ENCODE measurements at places on chromosomes 11 and 22.

DNA sequence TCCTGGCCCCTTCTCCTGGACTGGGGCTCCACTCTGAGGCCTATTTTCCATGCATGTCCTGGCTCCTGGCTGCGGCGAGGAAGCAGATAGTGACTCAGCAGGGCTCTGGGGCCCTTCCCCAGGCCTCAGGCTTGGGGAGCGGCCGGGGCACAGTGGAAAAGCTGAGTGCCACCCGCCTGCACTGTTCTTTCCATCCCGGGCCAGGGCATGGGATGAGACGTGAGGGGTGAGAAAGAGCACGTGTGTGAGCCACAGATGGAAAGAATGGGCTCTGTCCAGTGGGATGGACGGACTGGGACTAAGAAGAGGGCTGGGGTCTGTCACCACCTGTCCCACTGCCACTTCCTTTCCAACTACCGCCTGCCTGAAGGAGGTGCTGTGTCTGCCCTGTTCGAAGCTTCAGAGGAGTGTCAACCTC lies 12.8 kb downstream of the SLC37A2 start:
- no peak for DNase-seq

GRCh38 chr11:64101461-64101860 lies 64.5 kb downstream of the MACROD1 start:
- DNase-seq, result no peak

DNA sequence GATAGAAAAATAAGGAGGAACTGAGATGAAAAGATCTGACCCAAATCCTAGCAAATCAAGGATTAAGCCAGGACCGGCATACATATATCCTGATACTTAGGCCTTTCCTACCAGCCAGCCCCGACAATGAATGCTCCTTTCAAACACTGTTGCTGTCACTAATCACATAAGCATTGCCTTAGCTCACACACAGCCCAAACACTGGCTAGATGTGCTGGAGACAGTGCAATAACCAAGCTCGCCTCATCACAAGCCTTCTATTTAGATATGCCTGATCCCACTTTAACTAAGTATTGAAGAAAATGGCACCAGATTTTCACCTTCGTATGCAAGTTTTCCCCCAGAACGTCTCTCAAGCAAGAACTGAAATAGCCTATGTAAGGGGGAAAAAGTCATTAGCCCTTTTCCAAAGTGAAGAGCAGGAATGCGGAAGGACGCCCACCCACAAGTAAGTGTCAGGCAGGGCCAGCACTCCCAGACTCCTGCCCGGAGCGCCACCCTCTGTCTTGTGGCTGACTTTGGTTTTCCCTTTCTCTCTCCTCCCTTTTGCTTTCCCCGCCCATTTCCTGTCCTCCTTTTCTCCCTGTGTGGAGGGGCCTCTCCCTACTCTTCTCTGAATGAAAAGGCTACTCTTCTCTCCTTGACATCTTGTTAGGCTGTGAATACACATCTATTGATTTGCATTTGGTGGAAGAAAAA lies 8.9 kb upstream of the OPCML start:
- no peak for DNase-seq

DNA sequence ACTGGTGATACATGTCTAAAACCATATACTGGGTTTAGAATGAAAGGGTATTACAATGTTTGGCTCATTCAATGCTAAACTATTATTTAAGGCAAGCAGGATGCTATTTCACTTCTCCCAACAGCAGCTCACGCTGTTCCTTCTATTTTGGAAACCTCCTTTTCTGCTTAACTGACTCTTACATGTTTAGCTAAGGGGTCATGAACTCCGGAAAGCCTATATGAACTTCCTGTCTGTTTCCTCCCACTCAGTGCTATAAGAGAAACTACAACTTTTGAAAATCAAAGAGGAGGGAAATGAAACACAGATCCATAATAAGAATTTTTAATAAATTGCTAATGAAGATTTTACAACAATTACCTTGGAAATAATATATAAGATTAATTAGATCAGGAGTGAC lies 30.9 kb downstream of the SLC36A4 start:
- no peak for DNase-seq

DNA sequence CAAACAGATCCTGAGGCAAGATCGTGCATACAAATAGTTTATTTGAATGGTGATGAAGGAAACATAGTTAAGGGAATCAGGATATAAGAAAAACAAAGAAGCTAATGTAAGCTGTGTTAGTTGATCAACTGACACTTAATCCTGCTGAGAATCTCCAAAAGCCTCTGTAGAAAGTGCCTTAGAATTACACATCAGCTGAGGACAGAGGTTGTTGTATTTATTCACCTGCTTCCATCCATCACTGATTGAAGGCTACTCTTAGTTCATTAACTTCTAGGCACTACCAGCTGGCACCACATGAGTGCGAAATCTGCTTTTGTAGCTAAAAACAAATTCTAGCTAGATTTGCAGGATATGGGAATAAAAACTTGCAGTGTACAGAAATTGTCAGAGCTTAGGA lies 1082.0 kb upstream of the CNTN5 start:
- DNase-seq, result no peak

DNA sequence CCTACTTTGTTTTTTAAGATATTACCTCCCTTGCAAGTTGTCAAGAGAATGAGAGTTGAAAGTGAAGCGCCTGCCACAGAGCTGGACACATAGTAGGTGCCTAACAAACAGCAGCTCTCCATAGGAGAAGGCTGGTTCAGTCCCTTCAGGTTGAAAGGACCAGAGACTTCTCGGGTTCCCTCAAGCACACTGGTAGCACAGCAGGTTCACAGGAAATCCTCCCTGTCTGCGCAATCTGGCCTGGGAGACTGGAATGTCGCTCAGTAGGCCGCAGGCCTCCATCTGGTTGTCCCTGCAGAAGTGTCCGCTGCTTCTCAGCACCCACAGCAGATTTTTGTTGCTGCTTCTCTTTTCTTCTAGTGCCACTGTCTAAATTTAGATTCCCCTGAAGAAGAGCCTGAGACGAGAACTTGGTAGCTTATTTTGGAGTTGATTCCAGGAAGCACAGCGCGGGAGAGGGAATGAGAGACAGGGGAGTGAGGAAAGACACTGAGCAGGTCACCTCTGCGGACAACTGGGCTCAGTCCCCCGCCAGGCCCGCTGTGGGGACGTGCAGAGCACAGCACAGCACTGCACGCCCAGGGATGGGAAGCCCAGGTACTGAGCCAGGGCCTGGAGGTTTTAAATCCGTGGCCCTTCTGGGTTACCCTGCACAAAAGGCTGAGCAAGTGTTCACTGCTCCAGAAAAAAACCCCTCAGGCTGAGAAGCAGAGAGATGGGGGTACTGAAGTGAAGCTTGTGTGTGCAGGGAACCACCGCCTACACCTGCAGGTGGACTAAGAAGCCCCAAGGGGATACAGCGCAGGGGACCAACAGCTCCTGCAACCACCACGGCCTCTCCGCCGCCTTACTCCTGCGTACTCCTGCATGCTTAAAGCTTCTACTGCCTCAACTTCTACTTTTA lies 31.6 kb downstream of the RBX1 start:
- no peak for DNase-seq

DNA sequence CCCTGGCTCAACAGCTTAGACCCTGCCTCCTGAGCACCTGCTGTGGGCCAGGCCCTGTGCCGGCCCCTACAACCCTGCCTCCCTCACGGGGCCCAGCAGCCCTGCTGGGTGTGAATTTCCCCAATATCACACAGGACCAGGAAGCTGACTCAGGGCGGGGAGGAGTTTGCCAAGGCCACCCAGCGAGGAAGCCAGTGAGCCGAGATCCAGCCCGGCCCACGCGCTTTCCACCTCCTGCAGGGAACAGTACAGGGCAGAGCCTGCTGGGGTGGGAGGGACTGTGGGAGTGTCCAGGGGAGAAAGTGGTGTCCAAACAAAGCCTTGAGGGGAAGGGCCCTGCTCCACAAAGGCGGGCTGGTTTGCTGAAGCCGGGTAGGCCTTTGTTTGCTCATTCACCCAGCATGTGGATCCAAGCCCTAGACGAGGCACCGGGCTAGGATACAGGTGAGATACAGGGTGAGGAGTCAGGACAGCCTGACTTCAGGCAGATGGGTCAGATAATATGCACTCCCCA lies 26.8 kb downstream of the RPL3 start:
- DNase-seq, result no peak

- DNase-seq, result no peak
Measured at GRCh38 chr11:3855808-3856491, 486 bp downstream of the STIM1 start.

- no peak for DNase-seq
Measured at GRCh38 chr22:18042685-18043084, 18.3 kb upstream of the MICAL3 start.

GRCh38 chr22:45310977-45311531 lies 1.3 kb downstream of the FAM118A start:
- DNase-seq, result no peak

GRCh38 chr11:108901359-108901758 lies 236.5 kb downstream of the DDX10 start:
- DNase-seq, result no peak

- DNase-seq, result no peak
Measured at GRCh38 chr11:78465169-78465942, 47.7 kb upstream of the GAB2 start.

- no peak for DNase-seq
Measured at GRCh38 chr11:36417154-36417553, 92.9 kb downstream of the TRAF6 start.

DNA sequence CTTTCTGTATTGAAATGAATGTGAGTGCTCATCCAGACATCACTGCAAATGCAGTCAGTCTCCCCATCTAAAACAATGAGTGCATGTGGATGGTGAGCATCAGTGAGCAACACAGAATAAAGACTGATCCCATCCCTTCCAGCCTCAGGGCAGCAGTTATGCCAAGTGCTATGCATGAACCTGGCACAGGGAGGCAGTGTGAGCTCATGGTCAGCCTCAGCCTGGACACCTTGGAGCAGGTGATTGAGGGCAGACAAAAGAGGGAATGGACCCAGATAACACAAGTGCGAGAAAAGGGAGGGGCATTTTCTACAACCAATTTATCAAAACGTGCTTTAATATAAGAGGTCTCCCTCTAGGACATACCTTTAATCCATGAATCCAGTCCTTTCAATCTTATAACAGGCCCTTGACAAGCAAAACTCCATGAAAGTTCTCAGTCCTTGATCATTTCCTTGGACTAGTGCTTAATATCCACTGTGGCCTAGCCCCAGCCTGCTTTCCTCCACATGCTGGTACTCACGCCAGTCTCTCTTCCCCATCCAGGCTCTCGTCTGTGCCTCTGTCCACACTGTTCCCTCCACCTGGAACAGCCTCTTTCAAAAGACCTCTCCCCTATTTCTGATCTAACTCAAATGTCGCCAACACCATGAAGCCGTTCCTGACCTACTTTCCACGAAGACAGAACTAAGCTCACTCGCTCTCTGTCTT lies 50.5 kb upstream of the LRRC55 start:
- no peak for DNase-seq

- DNase-seq, result no peak
Measured at GRCh38 chr22:23495614-23496444, 84.3 kb downstream of the IGLL1 start.

GRCh38 chr11:116333001-116333535 lies 439.7 kb downstream of the BUD13 start:
- DNase-seq, result no peak

DNA sequence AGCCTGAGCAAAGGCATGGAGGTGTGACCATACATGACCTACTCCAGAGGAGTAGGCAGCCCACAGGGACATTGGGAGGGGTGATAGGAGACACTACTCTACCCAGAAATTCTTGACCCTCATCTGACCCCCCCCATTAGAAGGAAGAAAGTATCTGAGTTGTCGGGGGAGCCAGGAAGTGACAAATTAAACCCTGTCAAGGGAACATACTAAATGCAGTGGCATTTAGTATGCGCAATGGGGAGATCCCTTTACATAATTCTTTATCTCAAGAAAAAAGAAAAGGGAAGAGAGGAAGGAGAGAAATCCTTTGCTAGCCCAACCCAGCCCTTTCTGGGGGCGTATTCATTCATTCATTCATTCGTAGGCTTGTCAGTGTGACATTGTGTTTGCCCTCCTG lies 58.8 kb downstream of the NAV2 start:
- no peak for DNase-seq

GRCh38 chr11:1497600-1497999 lies 11.0 kb upstream of the MOB2 start:
- DNase-seq, result no peak

DNA sequence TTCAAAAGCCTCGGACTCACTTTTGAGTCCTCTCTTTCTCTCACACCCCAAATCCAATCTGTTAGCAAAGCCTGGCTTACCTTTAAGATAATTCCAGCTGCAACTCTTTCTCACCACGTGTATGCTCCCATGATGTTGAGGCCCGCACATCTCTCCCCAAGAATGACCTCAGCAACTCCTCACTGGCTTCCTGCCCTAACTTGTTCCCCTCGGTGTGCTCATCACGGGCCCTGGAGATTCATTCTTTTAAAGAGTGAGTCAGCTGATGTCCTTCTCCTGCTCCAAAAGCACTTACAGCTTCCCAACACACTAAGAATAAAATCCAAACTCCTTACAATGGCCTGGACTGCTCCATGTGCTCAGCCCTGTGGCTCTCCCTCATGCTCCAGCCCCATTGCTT lies 1041.3 kb downstream of the OPCML start:
- no peak for DNase-seq

DNA sequence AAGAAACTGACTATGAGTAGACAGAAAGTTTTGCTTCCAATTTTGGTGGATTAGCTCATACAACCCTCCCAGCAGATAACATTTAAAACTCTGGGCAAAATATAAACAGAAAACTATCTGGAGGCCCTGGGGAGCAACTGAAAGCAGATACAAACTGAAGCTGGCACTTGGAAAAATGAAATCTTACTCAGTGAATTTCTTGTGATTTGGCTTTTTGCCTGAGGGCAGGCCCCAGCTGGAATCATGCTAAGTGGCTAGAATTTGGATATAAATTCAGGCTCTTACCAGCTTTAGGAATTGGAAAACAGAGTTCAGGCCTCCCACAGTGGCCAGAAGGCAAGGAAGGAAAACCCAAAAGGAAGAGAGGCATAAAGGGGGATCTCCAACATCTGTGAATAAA lies 85.8 kb downstream of the EFCAB6 start:
- no peak for DNase-seq

GRCh38 chr11:64585150-64585549 lies 5.9 kb upstream of the SLC22A12 start:
- DNase-seq, result no peak

GRCh38 chr22:46519377-46519776 lies 18.0 kb downstream of the CELSR1 start:
- no peak for DNase-seq

- DNase-seq, result no peak
Measured at GRCh38 chr11:82776377-82776776, 42.7 kb upstream of the FAM181B start.

GRCh38 chr11:42571131-42571877 lies 740.5 kb upstream of the API5 start:
- no peak for DNase-seq

GRCh38 chr11:111736181-111736590 lies 30.0 kb downstream of the PPP2R1B start:
- no peak for DNase-seq
